NCI-H510A treated with DMSO at 0.1 percent for 48 hours (cell line): ENCODE measurements at places on chromosomes 1 and 21.
A peak's percentile ranks its signal among the peaks of the same experiment; 100 is the strongest.

GRCh38 chr1:100219883-100220282 is 29.8 kb downstream of the DBT start:
- no peak for DNase-seq

DNA sequence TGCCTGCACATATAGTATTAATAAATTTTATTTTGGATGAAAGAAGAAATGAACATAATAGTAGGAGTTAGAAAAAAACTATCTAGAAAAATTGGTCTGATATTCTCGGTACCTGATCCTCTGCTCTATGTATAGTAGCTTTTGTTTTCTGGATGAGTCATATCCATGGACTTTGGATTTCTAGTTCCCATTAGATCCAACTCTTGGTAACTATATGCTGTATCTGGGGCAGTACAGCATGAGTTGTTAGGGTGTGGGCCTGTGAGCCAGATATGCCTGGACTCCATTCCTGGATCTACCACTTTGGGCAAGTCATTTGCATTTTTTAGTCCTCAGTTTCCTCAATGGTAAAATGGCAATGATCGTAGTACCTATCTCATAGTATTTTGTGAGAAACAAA is 372.2 kb upstream of the PKN2 start:
- no peak for DNase-seq

GRCh38 chr1:41517062-41517438 is 32.6 kb upstream of the EDN2 start:
- no peak for DNase-seq

GRCh38 chr1:214448536-214448935 is 102.9 kb downstream of the PTPN14 start:
- DNase-seq = no peak

DNA sequence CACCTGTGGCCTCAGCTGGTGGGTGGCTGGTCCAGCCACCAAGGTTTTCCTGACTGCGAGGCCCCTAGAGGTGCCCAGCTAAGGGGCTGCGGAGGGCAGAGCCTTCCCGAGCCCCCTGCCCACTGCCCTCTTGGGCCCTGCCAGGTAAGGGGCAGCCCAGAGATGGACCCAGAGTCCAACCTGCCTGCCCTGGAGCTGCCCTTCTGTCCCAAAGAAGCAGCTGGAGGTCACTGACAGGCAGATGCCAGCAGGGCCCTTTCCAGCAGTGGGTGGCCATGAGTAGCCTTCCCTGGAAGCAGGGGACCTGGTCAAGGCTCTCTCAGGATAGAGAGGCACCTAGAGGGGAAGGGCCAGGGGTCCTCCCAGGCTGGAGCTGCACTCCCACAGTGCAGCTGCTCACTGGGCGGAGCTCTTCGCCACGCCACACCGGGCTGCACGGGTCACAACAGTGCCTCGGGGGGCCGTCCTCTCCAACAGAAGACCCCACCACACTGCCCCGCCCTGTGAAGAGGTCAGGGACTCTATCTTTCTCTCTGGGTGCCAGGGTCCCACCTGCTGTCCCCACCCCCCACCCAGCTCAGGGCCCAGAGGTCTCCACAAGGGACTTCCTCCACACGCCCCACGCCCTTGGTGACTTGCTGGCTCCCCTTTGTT is 10.9 kb upstream of the GNB1 start:
- no peak for DNase-seq

- peak; percentile 69 for DNase-seq
Observed at GRCh38 chr1:213993929-213994328, 6.2 kb downstream of the PROX1 start.
